Suppressor macrophage treated with lipopolysaccharide for 1 hour (primary cell): ENCODE measurements at places on chromosomes 6 and 20.

GRCh38 chr6:106510090-106510970 lies 119.0 kb downstream of the RTN4IP1 start:
- peak; percentile 55 for DNase-seq

- no peak for DNase-seq
Observed at GRCh38 chr20:63454731-63455567, 17.5 kb downstream of the KCNQ2 start.

DNA sequence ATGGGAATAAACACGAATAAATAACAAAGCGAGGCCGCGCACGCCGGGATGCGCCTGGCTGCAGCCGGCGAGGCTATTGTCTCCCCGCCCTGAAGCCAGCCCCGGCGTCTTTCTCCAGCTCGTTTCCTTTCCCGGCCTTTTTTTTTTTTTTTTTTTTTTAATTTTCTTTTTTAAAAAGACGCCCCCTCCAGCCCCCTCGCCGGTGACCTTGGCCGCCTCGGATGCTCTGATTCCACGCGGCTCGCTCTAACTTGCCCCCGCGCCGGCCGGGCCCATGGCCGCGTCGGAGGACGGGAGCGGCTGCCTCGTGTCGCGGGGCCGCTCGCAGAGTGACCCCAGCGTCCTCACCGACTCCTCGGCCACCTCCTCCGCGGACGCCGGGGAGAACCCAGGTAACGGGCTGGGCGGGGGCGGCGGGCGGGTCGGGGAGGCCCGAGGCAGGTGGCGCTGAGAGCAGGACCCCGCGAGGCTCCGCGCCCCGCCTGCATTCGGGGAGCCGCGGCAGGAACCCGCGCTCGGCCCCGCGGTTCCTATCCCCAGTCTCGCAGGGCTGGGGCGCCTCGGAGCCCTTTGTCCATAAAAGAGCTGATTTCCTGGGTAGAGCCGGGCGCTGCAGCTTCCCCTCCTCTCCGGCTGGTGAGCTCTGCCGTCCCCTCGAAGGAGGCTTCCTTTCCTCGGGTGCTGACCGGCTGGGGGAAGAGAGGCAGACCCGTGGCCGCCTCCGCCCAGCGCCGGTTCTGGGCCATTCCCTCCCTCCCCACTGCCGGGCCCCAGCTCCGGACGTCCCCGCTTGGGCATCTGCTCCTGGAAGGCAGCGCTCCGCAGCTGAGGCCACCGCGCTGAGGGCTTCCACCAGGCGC lies 631 bp downstream of the PHACTR3 start:
- no peak for DNase-seq

- no peak for DNase-seq
Observed at GRCh38 chr6:131013495-131013894, 49.5 kb downstream of the EPB41L2 start.

DNA sequence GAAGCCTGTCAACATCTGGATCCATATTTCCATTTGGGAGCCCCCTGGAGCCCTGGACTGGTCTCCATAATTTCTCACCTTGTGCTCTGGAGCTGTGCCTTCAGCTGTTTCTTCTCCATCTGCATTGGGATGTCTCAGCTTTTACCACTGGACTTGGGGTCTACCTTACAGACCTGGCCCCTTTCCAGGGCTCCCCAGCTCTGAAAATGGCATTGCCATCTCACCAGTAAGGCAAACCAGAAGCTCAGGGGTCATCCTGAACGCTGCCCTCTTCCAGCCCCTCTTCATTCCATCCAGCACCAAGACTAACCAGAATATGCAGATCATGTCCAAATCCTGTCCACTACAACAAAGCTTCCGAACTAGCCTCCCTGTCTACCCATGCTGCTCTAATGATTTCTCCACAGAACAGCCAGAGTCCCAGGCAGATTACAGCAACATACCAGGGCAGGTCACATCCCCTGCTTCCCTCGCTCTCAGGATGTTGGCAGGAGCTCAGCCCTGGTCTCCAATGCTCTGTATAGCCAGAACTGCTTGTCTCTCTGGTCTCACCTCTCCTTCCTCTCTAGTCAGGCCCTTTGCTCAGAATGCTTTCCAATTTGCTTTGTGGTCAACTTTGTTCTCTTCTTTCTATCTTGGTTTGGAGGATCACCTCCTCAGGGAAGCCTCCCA lies 17.7 kb upstream of the NNAT start:
- no peak for DNase-seq

- no peak for DNase-seq
Observed at GRCh38 chr20:31550099-31550498, 35.9 kb downstream of the HM13 start.

- DNase-seq, result peak; percentile 77
Observed at GRCh38 chr6:70706491-70707123, 38.9 kb downstream of the SMAP1 start.

GRCh38 chr6:24910961-24911725 lies 24.6 kb downstream of the RIPOR2 start:
- peak; percentile 57 for DNase-seq

DNA sequence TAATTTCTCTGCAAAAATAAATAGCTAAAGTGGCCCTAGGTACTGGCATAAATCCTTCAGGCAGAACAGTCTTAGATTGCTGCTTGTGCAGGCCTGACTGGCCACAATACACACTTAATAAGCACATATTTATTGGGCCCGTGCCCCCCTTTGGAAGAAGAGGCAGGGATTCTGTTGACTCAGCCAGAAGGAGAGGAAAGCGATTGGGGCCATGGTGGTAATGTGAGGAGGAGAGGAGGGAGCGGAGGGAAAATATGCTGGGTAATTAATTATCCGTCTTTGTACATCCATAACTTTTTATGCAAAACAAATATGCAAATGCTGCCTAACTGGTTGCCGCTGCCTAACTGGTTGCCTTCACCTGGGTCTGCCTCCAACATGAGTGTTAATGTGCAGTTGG lies 36.2 kb downstream of the CD40 start:
- no peak for DNase-seq

- no peak for DNase-seq
Observed at GRCh38 chr20:33645396-33645795, 16.7 kb upstream of the C20orf144 start.

DNA sequence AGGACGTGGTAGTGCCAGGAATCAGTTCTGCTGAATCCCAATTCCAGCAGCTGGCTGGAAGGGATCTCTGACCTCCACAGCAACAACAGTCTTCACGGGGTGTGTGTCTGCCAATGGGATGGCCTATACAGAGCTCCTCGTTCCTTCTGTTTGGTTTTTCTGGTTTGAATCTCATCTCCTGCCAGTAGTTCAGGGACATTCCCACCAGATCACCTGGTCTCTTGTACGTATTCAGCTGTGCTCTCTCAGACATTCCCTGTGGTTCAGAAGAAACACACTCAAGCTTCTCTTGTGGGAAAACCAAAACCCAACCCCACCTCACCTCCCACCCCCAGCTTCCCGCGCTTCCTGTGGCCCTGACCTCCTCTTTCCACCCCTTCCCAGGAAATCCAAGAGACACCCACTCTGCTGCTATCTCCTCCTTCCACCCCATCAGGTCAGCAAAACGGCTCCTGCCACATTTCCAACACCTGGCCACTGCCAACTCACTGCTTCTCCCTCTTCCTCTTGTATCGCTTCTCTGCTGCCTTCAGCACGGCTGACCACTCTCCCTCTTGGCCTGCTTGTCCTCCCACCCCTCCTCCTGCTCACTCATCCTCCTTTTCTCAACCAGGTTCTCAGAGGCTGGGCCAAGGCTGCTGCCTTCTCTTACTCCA lies 63.3 kb upstream of the PTGIS start:
- no peak for DNase-seq

- no peak for DNase-seq
Observed at GRCh38 chr6:124131779-124132178, 328.1 kb downstream of the NKAIN2 start.

DNA sequence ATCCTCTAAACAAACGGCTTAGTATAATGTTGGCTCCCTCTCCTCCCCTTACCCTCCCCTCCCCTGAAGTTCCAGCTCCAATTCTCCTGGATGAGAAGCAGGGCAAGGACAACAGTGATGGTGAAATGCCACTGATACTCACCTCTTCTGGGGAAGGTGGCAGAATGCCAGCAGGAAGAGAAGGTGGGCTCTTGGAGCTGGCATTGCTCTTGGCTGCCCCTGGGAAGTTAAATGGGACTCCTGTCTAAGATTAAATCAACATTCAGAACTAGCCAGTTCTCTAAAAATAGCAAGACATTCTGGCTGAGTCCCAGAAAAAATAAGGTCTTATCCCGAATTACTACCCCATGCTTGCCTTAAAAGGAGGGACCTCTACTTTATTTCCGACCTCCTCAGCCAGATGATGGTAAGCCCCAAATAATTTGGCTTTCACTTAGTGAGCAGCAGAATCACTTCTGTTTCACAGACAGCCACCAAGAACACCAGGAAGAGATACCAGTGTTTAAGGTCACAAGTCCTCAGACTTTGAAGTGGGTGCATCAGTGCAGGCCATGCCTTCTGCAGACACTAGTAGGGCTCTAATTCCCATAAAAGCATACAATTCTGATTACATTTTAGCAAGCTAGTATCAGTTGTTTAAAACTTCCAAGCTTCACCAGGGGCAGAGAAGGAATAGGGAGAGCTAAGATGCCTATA lies 46.0 kb upstream of the IL17A start:
- DNase-seq, result no peak

- DNase-seq, result no peak
Observed at GRCh38 chr6:141451511-141452353, 681.0 kb upstream of the GJE1 start.

- no peak for DNase-seq
Observed at GRCh38 chr20:18567739-18568091, 483 bp downstream of the SMIM26 start.

DNA sequence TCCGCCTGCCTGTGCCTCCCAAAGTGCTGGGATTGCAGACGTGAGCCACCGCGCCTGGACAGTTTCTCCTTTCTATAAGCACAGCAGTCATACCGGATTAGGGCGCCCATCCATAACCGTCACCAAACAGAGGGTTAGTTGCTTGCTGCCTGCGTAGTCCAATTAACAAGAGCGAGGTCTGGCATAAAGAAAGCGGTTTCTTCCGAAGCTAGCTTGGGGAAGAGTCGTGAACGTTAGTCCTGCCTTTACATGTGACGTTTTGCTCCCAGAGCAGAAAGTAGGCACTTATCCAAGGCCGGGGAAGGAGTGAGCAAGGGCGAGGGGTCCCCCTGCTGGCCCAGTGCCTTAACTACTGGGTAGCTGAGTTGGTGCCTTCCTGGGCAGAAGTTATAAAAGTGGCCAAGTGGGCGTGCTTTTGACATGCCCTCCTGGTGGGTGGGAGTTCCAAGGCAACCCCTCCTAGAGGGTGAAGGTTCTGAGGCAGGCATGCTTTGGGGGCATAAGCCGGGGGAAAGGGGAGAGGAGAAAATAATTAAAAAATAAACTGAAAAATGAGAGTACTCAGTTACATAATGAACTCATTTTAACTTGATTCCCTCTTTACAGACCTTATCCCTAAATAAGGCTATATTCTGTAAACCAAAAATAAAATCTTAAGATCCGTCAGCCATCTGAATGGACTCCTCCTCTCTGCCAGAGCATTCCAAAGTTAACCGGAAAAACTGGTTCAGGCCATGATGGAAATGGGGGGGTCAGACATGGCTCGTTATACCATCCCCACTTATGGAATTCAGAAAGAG lies 88.0 kb downstream of the FAM217A start:
- DNase-seq, result peak; percentile 86

- no peak for DNase-seq
Observed at GRCh38 chr20:48336597-48336996, 491.2 kb downstream of the PREX1 start.

DNA sequence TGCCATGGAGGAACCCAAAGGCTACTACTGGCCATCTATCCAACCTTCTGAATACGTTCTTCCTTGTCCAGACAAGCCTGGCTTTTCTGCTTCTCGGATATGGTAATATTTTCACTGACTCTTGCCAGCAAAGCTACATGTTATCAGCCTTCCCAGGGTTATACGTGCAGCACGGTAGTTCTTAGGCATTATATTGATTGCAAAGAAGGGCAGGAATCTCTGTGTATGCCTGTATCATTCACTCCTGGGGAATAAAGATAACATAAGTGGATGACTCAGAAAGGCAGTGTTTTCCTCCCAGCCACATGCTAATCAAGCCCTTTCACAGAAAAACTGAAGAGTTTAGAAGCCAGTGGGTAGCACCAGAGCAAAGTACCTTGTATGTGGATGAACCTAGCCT lies 98.7 kb downstream of the ADGRG6 start:
- DNase-seq, result no peak

GRCh38 chr6:43856005-43856765 lies 86.2 kb downstream of the VEGFA start:
- DNase-seq, result peak; percentile 27

GRCh38 chr6:88459189-88459588 lies 293.0 kb upstream of the CNR1 start:
- DNase-seq, result no peak

- peak; percentile 33 for DNase-seq
Observed at GRCh38 chr6:70107852-70108629, 194.8 kb downstream of the COL9A1 start.

DNA sequence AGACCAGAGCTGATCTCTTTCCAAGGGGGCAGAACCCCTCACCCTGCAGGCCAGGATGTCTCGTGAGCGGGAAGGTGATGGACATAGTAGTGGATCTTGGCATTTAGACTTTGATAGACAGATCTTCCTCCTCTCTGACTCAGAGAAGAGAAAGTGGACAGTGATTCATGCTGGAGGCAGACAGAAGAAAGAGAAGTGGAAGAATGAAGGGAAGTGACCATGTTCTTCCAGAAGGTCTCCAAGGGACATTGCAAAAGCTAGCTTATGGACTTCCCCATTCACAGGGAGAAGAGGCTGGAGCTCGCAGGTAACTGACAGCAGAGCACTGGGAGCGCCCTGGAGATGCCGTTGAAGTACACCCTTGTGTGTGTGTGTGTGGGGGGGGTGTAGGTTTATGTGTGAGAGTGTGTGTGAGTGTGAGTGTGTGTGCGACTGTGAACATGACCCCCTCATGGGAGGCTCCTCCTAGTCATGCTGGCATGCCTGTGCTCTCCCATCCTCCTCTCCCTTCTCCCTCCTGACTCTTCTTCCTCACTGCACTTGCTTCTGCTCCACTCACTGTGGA lies 8.0 kb upstream of the RAET1L start:
- DNase-seq, result peak; percentile 90

DNA sequence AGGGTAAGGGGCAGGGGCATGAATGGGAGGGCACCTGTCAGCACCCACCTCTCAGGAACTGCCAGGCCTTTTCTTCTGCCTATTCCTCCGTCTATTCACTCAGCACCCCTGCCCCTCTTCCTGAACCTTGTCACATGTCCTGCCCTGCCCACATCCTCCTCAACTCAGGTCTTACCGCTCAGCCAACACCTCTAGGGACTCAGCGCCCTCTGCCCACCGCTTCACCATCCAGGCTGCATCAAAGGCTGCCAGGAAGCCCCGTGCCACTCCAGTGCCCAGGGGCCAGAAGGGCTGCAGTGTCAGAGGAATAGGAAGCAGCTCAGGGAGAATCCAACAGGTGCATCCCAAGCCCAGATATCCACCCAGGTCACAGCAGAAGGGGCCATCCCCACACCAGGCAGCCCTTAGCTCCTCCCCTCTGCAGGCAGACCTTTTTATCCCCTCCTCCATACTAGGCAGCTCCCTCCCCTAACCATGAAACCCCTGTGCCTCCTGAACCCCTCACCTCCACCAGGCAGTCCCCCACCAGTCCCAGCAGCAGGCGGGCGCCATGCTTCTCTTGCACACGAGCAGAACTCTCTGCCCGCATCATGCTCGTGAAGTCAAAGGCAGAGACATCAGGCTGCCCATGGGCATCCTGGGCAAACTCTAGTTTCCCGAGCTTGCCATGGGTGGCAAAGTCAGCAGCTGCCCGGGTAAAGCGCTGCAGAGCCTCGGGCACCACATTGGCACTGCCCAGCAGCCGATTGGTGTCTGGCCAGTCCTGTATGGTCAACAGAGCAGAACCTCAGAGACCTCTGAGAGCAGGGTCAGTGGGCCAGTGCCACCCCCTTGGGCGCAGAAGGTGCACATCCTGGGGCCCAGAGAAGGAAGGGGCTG lies 5.5 kb downstream of the MICAL1 start:
- no peak for DNase-seq

GRCh38 chr6:1736346-1737105 lies 126.8 kb downstream of the FOXC1 start:
- no peak for DNase-seq
